ENCODE measurements at places on chromosomes 11 and 22.

DNA sequence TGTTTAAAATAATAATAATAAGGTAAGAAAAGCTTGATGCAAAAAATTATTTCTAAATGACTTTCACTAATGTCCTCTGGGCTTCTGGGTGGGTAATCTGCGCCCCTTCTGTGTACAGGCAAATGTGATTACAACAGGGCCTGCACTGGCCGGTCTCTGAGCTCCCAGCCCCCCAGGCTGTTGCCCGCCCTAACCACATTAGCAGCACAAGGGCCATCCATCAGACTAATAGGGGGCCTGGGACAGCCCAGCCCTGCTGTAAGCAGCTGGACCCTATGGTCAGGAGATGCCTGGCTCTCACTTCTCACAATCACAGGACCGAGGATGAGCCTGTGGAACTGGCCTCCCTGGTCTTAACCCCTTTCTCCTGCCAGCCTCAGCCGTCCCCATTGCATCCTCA lies 388.4 kb downstream of the BUD13 start:
- peak; percentile 88 for DNase-seq

DNA sequence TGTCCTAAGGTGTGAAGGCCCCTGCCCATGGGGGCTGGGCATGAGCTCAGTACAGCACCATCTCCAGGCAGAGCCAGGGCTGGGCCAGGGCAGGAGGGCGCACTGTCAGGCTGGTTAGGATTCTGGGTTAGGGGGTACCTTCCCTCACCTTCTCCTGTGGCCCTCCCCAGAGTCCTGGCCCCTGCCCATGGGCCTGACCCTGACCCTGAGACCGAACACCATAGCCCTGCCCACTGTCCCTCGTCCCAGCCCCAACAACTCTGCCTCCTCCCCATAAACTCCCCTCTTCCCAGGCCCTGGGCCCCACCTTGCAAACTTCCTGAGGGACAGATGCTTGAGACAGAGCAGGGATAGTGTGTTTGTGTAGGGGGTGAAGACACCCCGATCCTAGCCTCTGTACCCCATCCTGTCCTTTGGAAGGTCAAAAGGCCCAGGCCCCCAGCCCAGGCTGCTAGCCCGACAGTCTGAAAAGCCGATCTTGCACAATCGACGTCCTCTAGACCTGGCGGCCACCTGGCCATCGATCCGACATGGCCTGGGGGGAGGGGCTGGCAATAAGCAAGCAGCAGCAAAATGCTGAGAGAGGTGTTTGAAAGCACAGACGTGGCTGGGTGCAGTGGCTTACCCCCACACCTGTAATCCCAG lies 2.7 kb upstream of the TMPRSS6 start:
- peak; percentile 64 for DNase-seq

GRCh38 chr11:109789901-109790300 lies 303.3 kb upstream of the ZC3H12C start:
- no peak for DNase-seq

DNA sequence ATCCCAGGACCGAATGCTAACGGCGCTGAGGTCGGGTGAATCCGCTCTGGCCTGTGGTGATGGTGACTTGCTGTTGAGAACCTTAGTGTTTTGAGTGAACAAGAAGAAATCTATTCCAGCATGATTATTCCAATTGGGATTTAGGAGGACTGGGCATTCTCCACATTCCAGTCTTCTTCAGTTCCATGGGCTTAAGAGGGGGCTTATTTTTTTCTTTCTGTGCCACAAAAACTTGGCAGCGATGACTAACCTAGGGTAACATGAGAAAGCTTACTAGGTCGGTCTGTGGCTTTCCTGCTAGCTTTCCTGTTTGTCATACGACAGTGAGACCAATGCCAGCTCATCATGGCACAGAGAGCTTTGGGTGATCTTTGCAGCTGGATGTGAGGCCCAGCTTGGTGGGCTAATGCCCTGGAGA lies 62.9 kb upstream of the ATXN10 start:
- DNase-seq: no peak

DNA sequence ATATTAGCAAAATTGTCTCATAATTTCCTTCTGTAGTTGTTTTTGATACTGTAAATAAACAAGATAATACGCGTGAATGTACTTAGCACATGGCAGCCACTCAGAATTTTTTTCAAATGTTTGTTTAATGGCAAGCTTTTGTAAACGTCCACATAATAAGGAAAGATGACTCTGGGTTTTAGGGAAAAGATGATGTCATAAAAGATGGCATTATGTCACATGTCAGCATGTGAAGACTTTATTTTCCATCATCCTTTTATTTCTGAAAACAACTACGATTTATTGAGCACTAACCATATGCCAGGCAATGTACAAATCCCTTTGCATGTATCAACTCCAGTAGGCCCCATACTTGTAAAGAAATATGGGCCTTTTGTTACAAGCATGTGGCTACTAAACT lies 139.9 kb downstream of the C11orf91 start:
- no peak for DNase-seq

Measured in WERI-Rb-1 (cell line).